Activated effector memory CD4-positive, alpha-beta T cell treated with Interleukin-2 at 50 U/mL for 16 hours (primary cell): ENCODE measurements at places on chromosomes 2 and 18.

GRCh38 chr2:6741229-6741628 is 124.5 kb downstream of the CMPK2 start:
- no peak for DNase-seq

- DNase-seq, result no peak
Observed at GRCh38 chr2:151403914-151404313, 5.8 kb upstream of the RIF1 start.

GRCh38 chr2:98377544-98377943 is 31.3 kb downstream of the CNGA3 start:
- no peak for DNase-seq

DNA sequence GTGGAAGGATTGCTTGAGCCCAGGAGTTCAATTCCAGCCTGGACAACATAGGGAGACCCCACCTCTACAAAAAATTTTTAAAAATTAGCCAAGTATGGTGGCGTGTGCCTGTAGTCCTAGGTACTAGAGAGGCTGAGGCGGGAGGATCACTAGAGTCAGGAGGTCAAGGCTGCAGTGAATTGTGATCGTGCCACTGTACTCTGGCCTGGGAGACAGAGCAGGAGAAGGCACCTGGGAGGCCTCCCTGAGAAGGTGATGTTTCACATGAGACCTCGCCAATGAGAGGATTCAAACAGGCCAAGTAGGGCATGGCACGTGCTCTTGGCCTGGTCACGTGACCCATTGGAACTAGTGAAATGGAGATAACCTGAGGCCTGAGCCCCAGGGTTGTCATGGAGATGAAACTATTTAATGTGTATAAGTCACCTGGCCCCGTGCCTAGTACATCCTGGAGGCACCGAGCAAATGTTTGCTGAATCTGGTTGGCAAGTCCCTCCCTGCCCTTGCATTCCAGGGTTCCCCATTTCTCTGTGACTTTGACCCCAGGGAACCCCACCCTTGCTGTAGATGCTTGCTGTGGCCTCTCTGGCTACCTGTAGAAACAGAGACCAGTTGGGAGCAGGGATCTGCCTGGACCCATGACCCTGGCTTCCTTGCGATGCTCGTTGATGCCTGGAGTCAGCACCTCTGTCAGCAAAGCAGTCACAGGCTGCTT is 26.1 kb upstream of the ROCK2 start:
- DNase-seq, result no peak

DNA sequence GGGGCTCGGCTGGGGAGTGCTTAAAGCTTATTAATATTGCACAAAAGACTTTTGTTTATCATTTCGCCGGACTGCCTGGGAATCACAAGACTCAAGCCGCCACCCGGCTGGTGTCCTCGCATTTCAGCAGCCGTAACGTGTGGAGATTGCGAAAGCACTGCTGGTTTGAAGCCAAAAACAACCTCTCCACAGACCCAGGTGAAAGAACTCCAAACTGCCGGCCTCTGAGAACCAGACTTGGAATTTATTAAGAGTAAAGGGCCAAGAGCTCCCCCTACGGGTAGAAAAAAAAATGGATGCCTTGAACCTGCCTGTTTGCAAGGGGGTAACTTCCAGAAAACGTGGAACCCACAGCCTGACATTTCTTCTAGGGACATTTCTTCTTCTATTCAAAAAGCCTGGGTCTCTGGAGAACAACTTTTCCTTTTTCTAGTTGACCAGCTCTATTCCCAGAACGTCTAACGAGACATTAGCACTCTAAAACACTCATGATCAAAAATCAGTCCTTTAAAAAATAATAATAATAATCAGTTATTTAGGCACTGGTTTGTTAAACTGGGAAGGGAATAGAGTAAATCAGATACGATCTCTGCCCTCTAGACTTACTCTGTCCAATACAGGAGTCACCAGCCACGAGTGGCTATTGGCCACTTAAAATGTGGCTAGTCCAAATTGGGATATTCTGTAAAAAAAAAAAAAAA is 216.3 kb downstream of the C1D start:
- DNase-seq, result no peak

GRCh38 chr2:237456200-237456843 is 30.7 kb upstream of the MLPH start:
- DNase-seq, result no peak

DNA sequence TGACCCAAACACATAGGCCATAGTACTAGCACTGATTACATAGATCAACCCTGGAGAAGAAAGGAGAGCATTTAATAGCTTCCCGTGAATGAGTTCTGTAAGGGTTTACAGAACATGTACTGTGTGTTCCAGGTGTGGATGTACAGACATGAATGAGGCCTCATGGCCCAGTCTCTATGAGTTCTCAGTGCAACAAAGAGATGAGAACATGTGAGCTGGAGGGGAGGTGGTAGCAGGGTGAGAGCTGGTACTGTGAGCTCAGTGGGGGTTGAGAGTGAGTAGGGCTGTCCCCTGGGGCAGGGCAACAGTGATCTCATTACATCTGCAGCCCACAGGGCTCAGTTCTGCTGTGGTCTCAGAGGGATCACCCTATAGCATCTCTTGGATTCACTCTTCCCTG is 42.6 kb upstream of the SPRED2 start:
- no peak for DNase-seq

DNA sequence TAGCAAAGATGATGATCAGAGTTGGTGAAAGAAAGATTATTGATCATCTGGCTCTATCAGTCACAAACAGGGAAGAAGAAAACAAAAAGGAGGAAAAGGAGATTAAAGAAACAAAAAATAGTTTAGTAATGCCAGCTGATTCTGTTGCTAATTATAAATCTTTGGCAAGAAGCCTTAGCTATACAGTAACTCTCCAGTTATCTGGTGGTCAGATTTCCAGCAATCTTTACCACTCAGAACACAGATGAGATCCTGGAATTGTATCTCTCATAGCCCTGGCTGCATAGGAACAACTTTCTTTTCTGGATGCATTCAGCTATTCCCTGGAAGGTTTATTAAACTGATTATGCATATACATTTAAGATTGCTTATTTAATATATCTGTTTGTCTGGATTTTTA is 256.8 kb upstream of the ZEB2 start:
- DNase-seq, result no peak
